HT-29 (cell line): ENCODE measurements at places on chromosomes 12 and 14.
A peak's percentile ranks its signal among the peaks of the same experiment; 100 is the strongest.

DNA sequence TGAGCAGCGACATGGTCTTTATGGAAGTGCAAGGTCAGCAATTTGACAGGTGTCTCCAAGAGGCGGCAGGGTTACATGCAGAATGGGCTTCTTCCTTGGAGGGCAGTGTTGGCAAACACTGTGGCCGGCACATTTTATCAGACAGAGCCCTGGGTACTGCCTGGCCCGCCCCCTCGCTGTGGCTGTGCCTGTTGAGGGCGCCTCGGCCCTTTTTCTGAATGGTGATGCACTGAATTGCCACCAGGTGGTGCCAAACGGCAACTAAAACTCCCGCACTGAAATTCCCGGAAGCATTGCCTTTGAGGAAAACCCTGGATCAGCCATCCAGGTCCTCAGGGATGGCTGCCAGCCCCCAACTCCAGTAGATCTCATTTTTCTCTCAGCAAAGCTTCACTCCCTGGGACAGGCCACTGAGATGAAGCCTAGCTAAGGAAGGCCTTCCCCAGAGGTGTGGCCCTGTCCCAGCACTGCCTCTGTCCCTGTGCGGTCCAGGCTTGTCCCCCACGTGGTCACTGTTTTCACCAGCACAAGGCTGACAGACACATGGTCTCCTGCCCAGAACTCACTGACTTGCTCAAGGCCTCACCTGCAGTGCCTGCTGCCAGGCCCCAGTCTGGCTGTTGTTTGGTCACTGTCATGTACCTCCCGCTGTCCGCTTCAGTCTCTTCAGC lies 73.6 kb downstream of the TESC start:
- peak; percentile 86 for DNase-seq

GRCh38 chr12:120220838-120221575 lies 20.1 kb upstream of the RPLP0 start:
- no peak for DNase-seq

GRCh38 chr12:47438175-47438574 lies 267.7 kb downstream of the RPAP3 start:
- DNase-seq = no peak

- no peak for DNase-seq
These were observed 114.9 kb downstream of the PDZRN4 start for GRCh38 chr12:41302979-41303403.

DNA sequence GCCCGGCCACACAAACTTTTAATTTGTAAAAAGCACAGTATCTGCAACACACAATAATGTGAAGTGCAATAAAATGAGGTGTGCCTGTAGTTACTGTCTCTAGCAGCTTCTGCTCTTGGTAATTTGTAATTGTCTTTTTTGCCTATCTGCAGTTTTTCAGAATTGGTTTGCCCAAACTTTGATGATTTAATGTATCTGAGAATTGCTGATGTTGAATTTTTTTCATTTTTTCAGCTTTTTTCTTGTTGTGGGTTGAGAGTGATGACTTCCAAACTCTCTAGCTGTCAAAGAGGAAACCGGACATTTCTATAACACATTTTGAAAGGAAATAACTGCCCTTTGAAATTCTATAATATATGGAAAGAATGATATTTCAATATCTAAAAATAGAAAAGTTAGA lies 236.9 kb downstream of the RERGL start:
- no peak for DNase-seq

DNA sequence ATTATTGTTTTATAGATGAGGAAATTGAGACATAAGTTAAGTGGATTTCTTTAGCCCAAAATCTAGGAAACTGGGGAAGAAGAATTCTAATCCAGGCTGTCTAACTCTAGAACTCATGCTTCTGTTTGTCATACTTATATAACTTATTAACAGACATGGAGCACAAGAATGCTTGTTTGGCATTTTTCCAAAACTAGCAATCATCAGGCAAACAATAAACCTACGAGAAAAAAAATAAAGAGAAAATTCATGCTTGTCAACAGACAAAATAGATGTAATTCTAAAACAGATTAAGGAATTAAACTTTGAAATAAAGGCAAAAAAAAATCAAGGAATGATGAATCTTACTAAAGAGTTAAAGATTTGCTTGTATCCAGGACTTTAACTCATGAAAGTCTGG lies 103.1 kb downstream of the METTL25 start:
- DNase-seq = peak; percentile 49
